ENCODE measurements at places on chromosomes 3 and 15. TPM values are rescaled to one million over a fixed set of nuclear protein-coding genes. Genes with fewer than 3 reads are reported as not detected.

Gene TJP1
- 393 TPM for total RNA-seq

DNA sequence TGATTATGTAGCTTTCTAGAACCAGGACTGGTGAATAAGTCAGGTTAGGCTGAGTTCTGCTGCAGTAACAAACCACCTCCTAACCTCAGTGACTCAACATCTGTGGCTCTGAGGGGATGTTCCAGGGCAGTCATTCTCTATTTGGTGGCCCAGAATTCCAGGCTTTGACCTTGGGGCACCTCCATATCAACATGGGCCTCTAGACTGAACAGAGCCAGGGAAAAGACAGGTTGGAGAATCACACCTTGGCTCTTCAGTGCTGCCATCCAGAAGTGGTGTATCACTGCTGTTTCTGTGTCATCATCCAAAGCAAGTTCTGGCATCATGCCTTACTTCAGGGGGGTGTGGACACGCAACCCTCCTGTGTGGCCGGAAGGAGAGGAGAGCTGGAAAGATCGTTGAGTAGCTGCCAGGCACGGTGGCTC is 15.3 kb downstream of the ZBTB47 start:
- DNase-seq: no peak

DNA sequence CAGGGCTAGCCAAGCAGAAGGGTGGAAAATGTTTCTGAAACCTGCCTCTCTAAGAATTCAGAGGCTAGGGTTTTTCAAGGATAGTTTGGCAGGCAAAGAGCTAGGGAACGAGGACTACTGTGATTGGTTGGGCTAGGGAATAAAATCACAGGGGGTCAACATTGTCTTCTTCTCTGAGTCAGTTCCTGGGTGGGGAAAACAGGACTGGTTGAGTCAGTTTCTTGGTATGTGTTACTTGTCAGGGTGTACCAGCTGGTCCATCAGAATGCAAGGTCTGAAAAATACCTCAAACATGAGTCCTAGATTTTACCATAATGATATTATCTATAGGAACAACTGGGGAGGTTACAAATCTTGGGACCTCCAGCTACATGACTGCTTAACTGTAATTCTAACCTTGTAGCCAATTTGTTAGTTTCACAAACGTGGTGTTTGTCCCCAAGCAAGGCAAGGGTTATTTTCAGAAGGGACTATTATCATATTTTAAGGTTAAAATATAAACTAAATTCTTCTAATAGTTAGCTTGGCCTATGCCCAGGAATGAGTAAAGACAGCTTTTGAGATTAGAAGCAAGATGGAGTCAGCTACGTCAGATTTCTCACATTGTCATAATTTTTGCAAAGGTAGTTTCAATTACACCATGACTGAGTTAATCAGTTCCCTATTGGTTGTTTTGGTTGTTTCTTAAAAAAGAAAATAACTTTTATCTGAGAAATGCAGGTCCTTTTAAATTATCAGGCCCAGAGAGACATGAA is 231.5 kb downstream of the ALCAM start:
- DNase-seq: no peak

DNA sequence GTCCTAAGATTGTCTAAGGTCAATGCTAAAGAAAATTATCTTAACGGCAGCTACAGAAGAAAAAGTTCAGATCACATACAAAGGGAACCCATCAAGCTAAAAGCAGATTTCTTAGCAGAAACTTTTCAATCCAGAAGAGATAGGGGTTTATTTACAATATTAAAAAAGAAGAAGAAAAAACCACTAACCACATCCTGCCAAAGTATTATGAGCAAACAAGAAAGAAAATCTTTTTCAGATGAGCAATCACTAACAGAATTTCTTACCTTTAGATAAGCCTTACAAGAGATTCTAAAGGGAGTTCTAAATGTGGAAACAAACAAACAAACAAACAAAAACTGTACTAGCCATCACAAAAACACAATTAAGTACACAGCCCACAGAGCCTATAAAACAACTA is 1015.8 kb upstream of the EPHA6 start:
- DNase-seq: no peak

Gene SAMD7
- total RNA-seq: not detected

GRCh38 chr15:73637527-73637926 is 4.3 kb upstream of the NPTN start:
- no peak for DNase-seq

GRCh38 chr3:54374214-54374852 is 252.0 kb downstream of the CACNA2D3 start:
- DNase-seq: no peak

DNA sequence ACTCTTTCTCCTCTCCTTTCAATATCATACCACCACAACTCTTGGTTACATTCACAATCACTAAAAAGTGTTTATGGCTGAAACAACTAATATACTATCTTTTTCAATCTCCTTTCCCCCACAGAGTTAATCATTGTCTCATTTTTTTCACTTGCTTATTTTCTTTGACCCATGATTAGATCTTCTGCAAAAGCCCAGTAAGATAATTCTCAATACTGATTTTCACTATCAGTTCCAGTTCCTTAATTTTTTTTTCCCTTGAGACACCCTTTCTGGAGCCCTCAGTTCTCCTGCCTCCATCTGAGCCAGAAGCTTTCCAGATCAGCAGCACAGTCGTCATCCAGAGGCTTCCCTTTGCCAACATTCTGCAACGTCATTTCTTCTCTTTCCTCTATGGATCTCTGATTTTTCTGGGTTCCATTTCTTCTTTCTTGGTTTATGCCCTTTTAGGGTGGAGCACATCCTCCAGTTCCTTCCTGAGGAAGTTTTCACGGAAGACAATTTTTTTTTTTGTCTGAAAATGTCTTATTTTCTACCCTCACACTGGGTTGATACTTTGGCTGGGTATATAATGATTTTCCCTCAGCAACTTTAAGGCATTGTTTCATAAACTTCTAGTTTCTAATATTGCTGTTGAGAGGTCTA is 88.7 kb upstream of the C15orf39 start:
- DNase-seq: no peak

GRCh38 chr15:100733101-100733842 is 130.9 kb downstream of the ASB7 start:
- no peak for DNase-seq

Gene DNAJB8
- not detected for total RNA-seq

GRCh38 chr3:189842681-189843602 is 211.8 kb downstream of the TP63 start:
- no peak for DNase-seq

Gene MYL3
- 17.1 TPM for total RNA-seq

DNA sequence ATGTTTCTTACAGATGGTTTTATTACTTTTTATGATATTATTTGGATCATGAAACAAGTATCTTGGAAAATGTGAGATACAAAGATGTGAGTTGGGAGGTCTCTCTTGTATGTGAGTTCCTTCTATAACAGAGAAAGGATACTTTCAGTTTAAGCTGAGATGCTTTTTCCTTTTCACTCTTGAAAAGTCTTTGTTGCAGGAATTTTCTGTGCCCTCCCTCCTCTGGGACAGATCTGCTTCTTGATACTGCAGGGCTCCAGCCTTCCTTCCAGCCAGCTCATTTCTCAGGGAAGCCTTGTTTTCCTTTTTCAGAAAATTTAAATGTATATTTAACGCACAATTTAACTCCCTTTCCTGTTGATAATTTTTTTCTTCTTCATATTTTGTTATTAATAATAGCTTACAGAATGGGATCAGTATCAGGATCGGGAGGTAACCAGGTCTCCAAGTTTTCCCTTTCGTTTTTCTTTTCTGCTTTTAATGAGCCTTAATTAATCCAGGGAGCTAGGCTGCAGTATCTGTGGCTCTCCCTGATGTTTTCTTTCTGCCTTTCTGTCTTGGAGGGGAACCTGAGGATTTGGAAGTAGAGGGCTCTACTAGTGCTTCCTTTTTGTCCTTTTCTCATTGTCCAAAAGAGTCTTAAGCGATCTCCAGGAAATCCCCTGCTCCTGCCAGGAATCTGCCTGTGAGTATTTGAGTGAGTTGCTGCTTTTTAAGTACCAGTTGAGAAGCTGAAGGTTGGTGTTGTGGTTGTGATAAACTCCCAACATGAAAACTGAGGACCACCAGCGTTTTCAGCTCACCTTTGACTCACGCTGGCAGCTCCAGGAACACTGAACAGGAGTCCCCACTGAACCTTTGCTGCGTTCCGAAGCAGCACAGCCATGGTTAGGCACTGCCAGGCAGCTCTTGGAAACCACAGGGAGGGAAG is 105.7 kb downstream of the IGF1R start:
- no peak for DNase-seq

GRCh38 chr15:66827698-66828055 is 125.6 kb downstream of the SMAD6 start:
- DNase-seq: no peak

DNA sequence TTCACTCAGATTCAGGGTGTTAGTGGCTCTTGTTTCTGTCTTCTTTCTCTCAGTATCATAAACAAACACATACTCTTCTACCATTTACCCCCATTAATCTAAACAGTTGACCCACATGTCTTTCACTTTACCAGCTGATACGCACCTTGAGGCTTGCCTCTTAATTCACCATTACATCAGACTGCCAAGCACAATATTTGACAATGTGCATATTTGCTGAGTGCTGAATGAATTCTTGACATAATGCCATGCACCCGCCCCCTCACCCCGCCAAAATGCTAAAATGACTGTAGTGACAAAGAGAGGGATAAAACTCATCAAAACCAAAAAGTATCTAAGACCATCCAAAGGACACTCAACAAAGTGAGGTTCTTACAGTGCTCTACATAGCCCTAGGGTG is 57.4 kb downstream of the NGLY1 start:
- DNase-seq: no peak

DNA sequence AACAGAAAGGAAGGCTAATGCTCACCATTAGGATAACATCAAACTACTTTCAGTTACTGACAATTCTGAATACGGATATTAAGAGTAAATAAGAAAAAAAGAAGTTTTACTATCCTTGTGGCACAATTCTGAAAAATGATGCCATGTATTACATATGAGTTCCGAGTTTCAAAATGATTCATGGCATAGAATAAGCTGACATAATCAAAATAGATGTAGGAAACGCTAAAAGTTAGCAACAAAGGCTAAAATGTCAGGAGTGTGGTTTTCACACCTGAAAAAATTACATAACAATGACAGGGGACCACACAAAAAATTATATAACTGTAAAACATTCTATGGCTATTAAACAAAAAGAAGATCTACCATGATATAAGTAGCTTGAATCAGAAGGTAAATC is 1131.9 kb downstream of the OTOL1 start:
- DNase-seq: no peak
